CD4-positive, alpha-beta T cell treated with Interleukin-10 for 1 hour (primary cell): ENCODE measurements at places on chromosomes 5 and 9.
A peak's percentile ranks its signal among the peaks of the same experiment; 100 is the strongest.

DNA sequence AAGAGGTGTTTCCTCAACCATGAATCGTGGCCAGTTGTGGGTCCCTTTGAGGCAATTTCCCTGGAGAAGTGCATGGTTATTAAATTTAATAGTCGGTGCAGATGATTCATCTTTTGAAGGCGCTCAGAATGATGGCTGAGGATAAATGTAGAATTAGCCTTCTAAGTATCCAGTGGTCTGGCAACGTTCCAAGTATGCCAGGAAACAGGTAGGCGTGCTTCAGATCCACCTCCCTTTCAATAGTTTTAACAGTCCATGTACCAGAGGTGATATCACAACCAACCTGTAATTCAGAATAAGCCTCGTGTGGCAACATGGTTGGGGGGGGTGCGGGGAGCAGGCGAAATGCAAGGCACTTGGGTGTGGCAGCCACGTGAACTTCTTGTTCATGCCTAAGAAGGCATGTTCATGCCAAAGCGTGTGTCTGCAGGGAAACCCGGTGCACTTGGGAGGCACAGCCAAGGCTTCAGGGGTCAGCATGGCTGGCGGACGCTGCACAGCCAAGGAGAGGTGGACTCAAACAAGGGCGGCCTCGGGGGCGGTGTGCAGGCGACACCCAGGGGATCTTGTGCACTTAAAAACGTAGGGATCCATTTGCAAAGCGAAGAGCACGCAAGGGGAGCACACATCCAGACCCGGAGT lies 5.2 kb upstream of the NKD2 start:
- peak; percentile 22 for DNase-seq

DNA sequence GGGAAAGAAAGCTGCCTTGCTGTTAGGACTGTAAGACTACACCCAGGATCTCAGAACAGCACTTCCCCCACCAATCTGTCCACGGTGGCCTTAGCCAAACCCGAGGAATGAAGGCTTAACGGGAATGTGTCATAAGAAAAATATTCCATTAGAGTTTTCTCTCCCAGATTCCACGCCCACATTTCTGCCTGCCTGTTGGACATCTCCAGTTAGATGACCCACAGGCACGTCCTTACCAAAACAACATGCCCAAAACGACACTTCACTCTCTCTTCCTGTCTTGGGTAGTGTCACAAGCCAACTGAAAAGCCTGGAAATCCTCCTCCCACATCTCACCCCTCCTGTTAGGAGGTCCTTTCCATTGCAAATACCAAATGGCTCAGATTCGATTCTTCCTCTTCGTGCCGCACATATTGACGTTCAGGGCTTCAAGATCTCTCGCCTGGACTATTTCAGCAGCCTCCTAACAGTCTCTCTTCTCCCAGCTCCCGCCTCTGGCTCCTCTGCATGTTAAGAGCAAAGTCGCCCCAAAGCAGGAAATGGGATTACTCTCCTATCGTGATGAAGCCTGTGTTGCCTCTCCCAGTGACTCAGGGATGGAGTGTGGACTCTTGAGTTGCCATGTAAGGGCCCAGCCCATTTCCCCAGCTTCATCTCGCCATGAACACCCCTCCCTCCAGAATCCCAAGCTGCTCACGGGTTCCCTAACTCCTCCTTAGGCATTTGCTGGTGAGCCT lies 159.3 kb downstream of the NR3C1 start:
- DNase-seq = no peak

GRCh38 chr5:34719029-34719428 lies 62.9 kb downstream of the RAI14 start:
- DNase-seq = no peak

DNA sequence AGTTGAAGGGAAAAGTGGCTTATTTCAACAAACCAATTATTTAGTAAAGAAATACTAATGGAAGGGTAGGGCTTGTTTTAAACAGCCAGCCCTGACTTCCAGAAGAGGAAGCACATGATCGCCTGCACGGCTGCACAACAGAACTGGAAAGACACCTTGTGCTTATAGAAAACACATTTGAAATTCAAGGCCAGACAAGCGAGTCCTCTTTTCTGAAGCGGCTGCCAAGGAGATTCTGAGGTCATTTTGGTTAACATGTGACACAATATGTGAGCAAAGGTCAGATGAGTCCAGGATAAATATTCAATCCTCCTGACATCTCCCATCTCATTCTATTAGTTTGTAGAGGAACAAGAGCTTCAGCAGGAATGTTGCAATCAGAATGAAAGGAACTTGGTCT lies 461.4 kb upstream of the ST8SIA4 start:
- DNase-seq = no peak

DNA sequence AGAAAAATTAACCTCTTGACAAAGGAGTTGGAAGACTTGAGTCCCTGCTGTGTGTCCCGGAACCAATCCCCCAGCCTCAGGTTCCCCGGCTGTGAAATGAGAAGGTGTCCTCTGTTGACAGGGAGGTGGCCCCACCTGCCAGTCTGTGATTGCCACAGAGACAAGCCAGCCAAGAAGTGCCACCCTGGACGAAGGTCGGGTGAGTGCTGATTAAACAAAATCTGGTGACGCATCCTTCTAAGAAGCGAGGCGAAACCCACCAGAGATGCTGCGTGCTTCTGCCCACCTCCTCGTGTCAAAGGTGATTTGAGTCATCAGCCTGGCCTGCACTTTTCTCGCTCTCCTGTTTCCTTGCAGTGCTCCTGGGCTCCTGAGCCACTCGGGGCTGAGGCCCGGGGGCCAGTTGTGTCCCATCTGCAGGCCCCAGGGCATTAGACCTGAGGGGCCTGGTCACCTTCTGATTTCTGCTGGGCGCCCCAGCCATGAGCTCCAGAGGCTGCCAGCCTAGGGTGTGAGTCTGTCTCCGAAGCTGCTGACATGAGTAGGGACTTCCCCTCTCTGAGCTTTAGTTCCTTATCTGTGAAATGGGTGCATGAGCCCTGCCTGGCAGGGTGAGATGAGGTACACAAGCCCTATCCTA lies 28.7 kb downstream of the NEK6 start:
- peak; percentile 24 for DNase-seq

DNA sequence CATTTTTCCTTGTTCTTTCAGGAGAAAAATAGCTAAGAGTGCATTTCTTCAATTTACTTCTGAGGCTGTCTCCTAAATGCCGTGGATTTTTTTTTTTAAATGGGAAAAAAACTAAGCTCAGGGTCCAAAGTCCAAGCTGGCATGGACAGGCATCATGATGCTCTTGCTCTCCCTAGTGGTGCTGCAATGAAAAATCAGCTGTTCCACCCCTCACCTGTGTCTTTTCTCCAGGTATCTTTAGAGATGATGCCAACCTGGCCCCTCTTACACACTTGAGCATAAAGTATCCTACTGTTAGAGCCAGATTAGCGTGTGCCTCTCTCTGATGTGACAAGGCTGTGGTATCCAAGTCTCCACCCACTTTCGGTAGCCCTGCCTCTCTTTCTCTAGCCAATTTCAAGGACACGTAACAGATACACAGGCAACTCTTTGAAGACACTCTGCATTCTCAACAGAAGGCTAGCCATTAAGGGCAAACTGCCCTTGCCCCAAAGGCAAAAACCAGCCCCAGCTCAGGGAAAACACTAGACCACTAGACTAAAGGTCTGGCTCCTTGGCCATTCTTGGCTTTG lies 208.8 kb downstream of the SAXO1 start:
- no peak for DNase-seq
